ENCODE measurements at places on chromosomes 13 and 19.

GRCh38 chr13:80630685-80631121 is 289.8 kb upstream of the SPRY2 start:
- DNase-seq = no peak

GRCh38 chr13:30737511-30738337 is 2.4 kb downstream of the ALOX5AP start:
- peak; percentile 60 for DNase-seq

DNA sequence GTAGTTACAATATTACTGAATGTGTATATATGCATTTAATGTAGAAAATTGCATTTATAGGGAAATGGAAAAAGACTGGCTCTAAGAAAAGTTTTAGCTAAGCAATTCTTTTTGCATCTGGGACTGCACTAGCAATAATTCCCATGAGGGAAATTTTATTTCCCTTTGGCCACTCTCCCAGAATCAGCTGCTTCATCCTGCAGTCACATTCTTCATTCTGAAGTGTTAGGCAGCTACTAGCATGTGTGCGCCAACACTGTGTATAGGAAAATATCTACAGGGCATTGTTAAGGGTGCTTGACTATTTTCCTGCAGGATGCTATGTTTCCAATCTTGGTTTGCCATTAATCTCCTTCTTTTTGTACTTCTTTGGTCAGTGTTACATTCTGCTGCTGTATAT is 312.8 kb upstream of the PCDH20 start:
- DNase-seq = no peak

DNA sequence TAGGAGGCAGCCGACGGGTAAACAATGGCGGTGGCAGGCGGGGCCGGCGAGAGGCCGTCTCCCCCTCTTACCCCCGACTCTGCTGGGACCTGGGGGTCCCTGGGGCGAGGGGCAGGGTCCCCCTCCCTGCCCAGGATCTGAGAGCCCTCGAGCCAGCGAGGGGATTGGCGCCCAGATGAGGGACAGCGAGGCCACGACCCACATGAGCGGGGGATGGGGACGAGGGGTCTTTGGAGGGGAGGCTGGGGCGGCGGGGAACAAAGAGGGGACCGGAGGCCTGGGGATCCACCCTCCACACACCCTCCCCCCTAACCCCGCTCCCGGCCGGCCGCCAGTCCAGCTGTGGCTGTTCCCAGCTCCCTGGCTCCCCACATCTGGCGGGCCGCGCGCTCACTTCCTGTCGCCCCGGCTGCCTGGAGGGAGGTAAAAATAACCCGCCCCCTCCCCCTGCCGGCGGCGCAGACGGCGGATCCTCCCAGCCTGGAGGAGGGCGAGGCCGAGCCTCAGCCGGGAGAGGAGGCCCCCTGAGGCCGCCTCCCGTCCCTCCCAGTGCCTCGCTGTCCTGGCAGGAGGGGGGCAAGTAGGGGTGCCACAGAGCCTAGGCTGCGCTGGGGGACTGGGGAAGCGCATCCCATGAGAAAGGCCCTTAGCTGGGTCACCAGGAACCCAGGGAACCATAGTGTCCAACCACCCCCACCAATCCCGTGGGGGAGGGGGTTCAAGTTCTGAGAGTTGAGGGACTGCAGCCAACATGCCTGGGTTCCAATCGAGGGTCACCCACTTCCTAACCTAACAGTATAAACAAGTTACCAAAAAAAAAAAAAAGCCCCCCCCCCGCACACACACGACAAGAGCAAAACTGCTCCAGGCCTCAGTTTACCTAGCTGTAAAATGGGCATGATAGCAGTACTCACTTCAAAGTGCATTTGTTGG is 29.3 kb upstream of the NANOS3 start:
- DNase-seq = peak; percentile 79

GRCh38 chr13:106138620-106139019 is 396.8 kb downstream of the EFNB2 start:
- DNase-seq = no peak

GRCh38 chr13:40984668-40985366 is 34.3 kb downstream of the ELF1 start:
- peak; percentile 40 for DNase-seq

DNA sequence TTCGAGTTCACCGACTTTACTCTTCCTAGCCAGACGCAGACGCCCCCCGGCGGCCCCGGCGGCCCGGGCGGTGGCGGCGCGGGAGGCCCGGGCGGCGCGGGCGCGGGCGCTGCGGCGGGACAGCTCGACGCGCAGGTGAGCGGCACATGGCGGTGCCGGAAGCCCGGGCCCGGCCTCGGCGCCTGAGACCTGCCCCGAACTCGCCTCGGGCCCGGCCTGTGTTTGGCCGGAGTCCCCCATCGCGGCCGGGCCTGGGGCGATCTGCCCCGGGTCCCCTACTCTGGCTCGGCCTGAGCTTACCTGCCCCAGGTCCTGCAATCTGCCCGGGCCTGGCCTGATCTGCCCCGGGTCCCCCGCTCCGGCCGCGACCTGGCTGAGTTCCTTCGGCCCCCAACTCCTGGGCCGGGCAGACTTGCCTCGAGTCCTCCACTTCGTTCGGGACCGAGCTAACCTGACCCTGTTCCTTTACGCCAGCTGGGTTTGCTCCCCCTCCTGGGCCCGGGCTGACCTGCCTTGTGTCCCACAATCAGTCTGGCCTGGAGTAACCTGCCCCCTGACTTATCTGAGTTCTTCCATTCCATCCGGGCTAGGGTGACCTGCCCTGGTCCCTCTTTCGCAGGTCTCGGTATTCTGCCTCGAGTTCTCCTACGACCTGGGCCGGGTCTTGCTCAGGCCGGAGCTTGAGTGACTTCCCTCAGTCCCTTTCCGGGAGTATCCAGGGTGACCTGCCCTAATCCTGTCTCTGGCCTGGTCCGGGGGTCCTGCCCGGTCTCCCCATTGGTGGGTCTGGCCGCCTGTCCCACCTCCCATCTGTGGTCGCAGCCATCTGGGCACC is 764 bp downstream of the UPF1 start:
- DNase-seq = peak; percentile 18

- DNase-seq = peak; percentile 84
Observed at GRCh38 chr19:4524808-4525562, 6.7 kb upstream of the PLIN4 start.

GRCh38 chr13:33606692-33607091 is 211.3 kb upstream of the RFC3 start:
- no peak for DNase-seq

GRCh38 chr19:7701654-7702457 is at the start of gene FCER2:
Gene FCER2 (minus strand): TSS chr19:7702131. CDS start chr19:7699760, 2,371 bp downstream.
- peak; percentile 46 for DNase-seq

All from inflammatory macrophage treated with lipopolysaccharide for 1 hour (primary cell).